ENCODE measurements at places on chromosomes 11 and 22. TPM values are rescaled to one million over a fixed set of nuclear protein-coding genes. Genes with fewer than 3 reads are reported as not detected.

The GSTT2B gene
- 9.4 TPM for total RNA-seq

The NLRP10 gene
- not detected for total RNA-seq

The KRTAP5-7 gene
- not detected for total RNA-seq

The PRAME gene
- total RNA-seq = not detected

The CARNS1 gene
- total RNA-seq = 0.39 TPM

The MS4A4A gene
- total RNA-seq = 1.5 TPM

The SLC5A12 gene
- not detected for total RNA-seq

The HBB gene
- 46.3 TPM for total RNA-seq

The TPST2 gene
- total RNA-seq = 188 TPM

The SNX32 gene
- total RNA-seq = 0.75 TPM

The MEN1 gene
- total RNA-seq = 10.8 TPM

All from pancreas (tissue), 10 donors.